ENCODE measurements at places on chromosomes 6 and 20.

- peak; percentile 43 for DNase-seq
Measured at GRCh38 chr20:6576726-6577125, 190.8 kb upstream of the BMP2 start.

- DNase-seq: no peak
Measured at GRCh38 chr20:48791014-48791413, 36.8 kb downstream of the PREX1 start.

DNA sequence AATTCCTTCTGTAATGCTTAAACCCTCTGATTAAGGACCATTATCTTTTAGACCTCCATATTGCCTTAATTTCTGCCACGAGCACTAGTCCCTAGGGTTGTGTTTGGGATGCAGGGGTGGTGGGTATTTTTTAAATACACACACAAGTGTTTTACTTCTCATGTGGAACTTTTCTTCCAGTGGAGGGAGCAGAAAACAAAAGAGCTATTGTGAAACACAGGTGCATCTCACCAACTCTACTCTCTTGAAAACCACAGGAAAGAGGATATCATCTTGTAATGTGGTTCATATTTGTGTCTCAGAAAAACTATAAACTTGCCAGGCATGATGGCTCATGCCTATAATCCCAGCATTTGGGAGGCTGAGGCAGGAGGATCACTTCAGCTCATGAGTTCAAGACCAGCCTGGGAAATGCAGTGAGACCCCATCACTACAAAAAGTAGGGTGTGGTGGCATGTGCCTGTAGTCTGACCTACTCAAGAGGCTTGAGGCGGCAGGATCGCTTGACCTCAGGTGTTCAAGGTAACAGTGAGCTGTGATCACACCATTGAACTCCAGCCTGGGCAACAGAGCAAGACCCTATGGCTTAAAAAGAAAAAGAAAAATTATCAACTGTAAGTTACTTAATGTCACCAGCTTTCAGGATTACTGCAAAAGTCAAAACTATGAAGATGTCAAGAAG lies 37.3 kb downstream of the MRS2 start:
- no peak for DNase-seq

DNA sequence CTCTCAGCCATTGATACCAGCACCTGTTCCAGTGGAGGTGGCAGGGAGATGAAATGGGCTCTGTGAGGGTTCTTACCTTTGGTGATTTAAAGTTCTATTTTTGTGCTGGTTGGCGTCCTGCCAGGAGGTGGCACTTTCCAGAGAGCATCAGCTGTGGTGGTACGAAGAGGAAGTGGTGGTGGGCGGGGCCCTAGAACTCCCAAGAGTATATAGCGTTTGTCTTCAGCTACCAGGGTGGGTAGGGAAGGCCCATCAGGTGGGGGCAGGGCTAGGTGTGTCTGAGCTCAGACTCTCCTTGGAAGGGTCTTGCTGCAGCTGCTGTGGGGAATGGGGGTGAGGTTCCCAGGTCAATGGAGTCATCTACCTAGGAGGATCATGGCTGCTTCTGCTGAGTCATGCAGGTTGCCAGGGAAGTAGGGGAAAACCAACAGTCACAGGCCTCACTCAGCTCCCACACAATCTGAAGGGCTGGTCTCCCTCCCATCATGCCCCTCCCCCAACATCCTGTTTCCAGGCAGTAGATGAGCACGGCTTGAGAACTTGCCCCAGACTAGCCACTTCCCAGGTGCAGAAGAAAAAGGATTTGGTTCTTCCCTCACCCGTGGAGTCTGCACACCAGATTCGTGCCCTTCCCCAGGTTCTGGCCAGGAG lies 46.6 kb downstream of the MOXD1 start:
- peak; percentile 45 for DNase-seq

DNA sequence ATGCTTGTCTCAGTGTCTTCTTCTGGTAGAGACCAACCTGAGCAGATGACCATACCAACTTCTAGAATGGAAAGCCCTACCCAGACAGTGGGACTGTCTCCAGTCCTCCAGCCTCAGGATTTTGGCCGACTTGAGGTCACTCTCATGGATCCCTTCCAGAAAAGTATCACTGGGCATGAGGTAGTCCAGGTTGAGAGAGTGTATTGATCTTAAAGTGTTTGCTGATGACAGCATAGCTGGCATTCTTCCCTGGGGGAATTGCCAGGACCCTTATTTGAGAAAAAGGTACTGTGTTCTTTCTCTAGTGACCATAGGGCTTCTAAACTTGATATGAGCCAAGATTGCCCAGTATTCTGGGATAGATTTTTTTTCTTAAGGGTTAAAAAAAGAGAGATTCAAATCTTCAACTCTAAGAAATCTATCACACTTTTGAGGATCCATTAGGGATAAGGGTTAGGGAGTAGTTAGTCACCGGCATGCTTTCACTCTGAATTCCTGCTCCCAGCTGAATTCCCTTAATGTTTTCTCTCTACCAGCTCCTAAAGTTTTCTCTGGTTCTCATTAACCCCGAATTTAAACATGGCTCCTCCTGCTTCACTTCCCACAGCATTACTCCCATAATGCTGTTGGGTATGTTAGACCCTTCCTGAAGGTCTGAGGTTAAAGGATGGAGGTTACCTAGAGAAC lies 73.6 kb upstream of the FLRT3 start:
- DNase-seq: no peak

DNA sequence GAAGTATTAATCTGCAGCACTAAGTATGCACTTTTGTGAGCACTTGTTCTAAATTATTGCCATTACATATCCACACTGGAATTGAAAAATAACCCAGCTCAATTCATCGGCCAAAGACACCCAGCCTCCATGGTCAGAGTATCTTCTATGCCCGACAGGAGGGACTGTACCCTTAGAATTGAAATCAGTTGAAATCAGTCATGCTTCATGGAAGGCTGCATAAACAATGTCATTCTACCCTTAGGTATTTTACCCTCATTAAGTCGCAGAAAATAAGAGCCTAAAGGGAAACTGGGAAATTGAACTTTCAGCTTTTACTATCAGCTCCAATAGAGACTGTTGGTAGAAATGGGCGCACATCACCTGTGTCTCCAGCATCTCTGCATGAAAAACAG lies 2.9 kb upstream of the RAMACL start:
- no peak for DNase-seq

DNA sequence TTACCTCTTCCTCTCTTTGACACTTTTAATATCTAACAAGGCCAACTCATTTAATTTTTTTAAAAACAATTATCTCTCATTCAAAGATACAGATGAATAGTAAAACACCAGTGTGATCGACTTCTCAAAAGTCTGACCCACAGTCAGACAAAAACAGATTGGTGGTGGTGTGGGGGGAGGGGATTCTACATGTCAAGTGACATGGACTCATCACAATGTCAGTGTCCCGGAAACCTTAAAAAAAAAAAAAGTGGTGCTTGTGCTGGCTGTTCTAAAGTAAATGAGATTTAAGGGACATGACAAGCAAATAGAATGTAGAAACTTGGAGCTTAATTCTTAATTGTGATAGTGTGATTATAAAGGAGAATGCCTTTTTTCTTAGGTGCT lies 16.3 kb upstream of the RFPL4B start:
- DNase-seq: no peak

DNA sequence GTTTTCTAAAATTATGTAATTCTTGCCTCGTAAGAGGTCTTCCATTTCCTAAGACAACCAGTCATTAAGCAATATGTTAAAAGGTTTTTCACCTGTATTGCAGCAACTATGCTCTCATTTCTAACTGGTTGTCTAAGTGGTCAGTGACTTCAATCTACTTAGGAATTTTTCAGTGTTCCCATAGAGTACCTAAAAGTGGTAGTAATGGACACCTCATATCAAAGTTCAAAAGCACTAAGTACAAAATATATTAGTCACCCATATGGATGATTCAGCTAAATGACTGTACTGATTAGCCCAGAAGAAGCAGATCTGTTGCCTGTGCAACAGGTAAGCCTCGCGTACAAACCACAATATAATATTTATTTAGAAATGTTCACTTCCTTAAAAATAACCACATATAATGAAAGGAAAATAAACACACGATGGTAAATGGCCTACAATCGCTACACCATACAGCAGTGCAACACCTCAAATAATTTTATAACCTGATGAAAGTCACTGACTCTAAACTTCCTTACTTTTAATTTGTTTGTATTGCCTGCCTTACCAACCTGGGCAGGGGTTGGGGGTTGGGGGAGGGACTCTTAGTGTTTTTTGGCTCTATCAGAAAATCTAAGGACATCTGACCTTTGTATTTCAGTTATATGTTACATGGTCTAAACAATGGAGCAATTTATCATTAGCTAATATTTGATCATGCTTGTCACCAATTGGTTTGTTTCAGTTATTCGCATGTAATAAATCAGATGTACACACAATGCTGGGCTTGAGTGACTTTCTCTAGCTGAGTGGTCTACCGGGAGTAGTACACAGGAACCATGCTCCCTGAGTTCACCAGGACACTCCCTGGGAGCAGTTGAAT lies 105.9 kb downstream of the HIVEP2 start:
- peak; percentile 78 for DNase-seq

DNA sequence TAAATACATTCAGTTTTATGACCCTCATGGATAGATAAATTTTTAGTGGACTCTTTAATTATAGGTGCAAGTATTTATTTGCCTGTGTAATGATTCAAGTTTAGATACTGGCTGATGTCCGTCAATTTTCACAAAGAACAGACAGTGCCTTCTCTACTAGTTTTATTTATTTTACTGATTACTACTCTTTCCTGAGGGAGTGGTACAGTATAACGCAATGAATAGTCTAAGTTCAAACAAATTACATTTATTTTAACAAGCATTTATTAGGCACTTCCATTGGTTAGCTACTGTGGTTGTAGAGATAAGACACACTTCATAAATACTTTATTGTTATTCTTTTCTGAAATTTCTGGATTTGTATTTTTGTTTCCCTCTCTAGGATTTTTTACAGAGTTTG lies 74.3 kb downstream of the ADGRG6 start:
- DNase-seq: no peak
